Pericardium fibroblast (primary cell): ENCODE measurements at places on chromosomes 16 and 17. TPM values are rescaled to one million over a fixed set of nuclear protein-coding genes. Genes with fewer than 3 reads are reported as not detected.

TEKT5 gene
- 0.09 TPM in 1 of 2 replicates, not detected in the other for total RNA-seq

CCL1 gene
- not detected in 2 replicates for total RNA-seq

RASL10B gene
- total RNA-seq: 9.6 and 11.9 TPM in 2 replicates

PHF12 gene
- 14.2 and 16.8 TPM in 2 replicates for total RNA-seq

KCNJ18 gene
- total RNA-seq: not detected in 2 replicates

NPIPA3 gene
- 0.58 TPM in 1 of 2 replicates, not detected in the other for total RNA-seq

JPT1 gene
- 75.4 and 105 TPM in 2 replicates for total RNA-seq

SMIM5 gene
- total RNA-seq: not detected in 2 replicates

CMTM2 gene
- not detected in 2 replicates for total RNA-seq

ELP5 gene
- total RNA-seq: 24.4 and 27.7 TPM in 2 replicates

PRSS53 gene
- total RNA-seq: 0.58 and 1.2 TPM in 2 replicates

MSLN gene
- total RNA-seq: 1.6 and 2.0 TPM in 2 replicates

NLRC3 gene
- total RNA-seq: not detected in 2 replicates

MRPL38 gene
- total RNA-seq: 16.5 and 20.1 TPM in 2 replicates

TANC2 gene
- 10.0 and 10.2 TPM in 2 replicates for total RNA-seq

TPSD1 gene
- not detected in 2 replicates for total RNA-seq

CD7 gene
- 0.26 and 4.0 TPM in 2 replicates for total RNA-seq

C17orf67 gene
- total RNA-seq: 1.3 and 2.0 TPM in 2 replicates
